ENCODE measurements at places on chromosomes 13 and 19. TPM values are rescaled to one million over a fixed set of nuclear protein-coding genes. Genes with fewer than 3 reads are reported as not detected.

Gene TMEM38A
- 1.8 TPM for total RNA-seq

Gene SIGLEC10
- not detected for total RNA-seq

Gene ZNF69
- total RNA-seq: 7.1 TPM

Gene ZIC5
- total RNA-seq: not detected

Gene EHD2
- total RNA-seq: 106 TPM

Gene ZNF607
- 6.9 TPM for total RNA-seq

Gene KHSRP
- 84.7 TPM for total RNA-seq

Gene FREM2
- under 0.01 TPM for total RNA-seq

Gene KLK8
- total RNA-seq: not detected

Gene C3
- total RNA-seq: 1.2 TPM

Gene URAD
- not detected for total RNA-seq

Gene NLRP9
- total RNA-seq: not detected

Gene MISP3
- total RNA-seq: 0.83 TPM

Gene GIPR
- total RNA-seq: not detected

Gene MEF2B
- under 0.01 TPM for total RNA-seq

Gene CYP2A13
- not detected for total RNA-seq

Gene SH2D3A
- total RNA-seq: not detected

Gene MAB21L1
- total RNA-seq: 0.77 TPM

Gene IRS2
- total RNA-seq: 2.3 TPM

Gene PRRG2
- total RNA-seq: 0.17 TPM

Gene ZNF560
- total RNA-seq: 3.3 TPM

Gene RPL18
- 2,054 TPM for total RNA-seq

Gene ZNF443
- 2.3 TPM for total RNA-seq

Gene SPATA13
- total RNA-seq: 12.8 TPM

Gene PLPPR3
- 2.5 TPM for total RNA-seq

Gene CACNG7
- total RNA-seq: 0.26 TPM

Gene ONECUT3
- not detected for total RNA-seq

Gene ZNF844
- 15.4 TPM for total RNA-seq

Gene HNRNPL
- 144 TPM for total RNA-seq

Gene PEAK3
- not detected for total RNA-seq

Gene ZNF583
- total RNA-seq: 5.4 TPM

Gene CEACAM8
- not detected for total RNA-seq

Gene CPB2
- not detected for total RNA-seq

Gene FGF22
- total RNA-seq: under 0.01 TPM

Gene ZNF135
- total RNA-seq: 11.2 TPM

Gene ZSWIM9
- 5.1 TPM for total RNA-seq

Gene IFI30
- 8.8 TPM for total RNA-seq

Gene KASH5
- total RNA-seq: not detected

Gene TNFSF9
- 0.26 TPM for total RNA-seq

Gene FCHO1
- under 0.01 TPM for total RNA-seq

Gene BRSK1
- 3.9 TPM for total RNA-seq

Gene KLK3
- not detected for total RNA-seq

Gene HSH2D
- not detected for total RNA-seq

Gene USHBP1
- not detected for total RNA-seq

Gene NDUFA7
- total RNA-seq: 19.3 TPM

Gene ZNF880
- total RNA-seq: 24.8 TPM

Gene CACNG6
- total RNA-seq: not detected

Gene CCDC61
- 8.9 TPM for total RNA-seq

Gene SMIM17
- total RNA-seq: under 0.01 TPM

Gene ZNF543
- total RNA-seq: 10.5 TPM

Gene KLF1
- under 0.01 TPM for total RNA-seq

Gene CEACAM7
- not detected for total RNA-seq

Gene SIAH3
- total RNA-seq: not detected

Gene IRGC
- total RNA-seq: not detected
